ENCODE measurements at places on chromosomes 1 and 21.
A peak's percentile ranks its signal among the peaks of the same experiment; 100 is the strongest.

DNA sequence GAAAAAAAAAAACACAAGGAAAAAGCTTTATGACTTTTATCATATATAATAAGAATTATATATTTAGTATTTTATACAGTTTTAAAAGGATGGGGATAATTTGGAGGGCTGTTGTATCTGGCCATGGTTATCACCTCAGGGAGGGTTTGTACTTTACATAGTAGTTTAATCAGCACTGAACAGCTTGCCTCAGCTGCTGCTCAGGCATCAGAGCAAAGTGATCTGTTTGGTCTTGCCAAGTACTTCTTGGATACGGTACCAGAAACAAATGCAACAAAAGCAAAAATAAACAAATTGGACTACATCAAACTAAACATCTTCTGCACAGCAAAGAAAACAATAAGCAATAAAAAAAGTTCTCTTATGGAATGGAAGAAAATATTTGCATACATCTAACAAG is 2.6 kb upstream of the SPTA1 start:
- no peak for DNase-seq

DNA sequence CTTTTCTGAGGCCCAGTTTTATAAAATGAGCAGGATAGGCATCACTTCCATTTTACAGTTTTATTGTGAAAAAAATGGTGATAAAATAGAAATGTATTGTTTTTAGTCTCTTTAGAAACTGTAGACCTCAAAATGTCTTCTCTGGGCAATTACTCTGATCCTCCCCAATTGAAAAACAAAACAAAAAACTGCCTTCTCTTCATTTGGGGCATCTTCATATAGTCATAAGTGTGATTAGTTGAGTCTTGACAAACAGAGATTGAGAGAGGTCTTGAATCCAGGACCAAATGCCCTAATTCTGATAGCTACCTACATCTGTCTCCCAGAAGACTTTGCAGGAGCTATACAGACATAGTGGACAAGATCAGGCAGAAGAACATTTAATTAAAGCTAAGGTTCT is 62.9 kb downstream of the LRRC8C start:
- no peak for DNase-seq

DNA sequence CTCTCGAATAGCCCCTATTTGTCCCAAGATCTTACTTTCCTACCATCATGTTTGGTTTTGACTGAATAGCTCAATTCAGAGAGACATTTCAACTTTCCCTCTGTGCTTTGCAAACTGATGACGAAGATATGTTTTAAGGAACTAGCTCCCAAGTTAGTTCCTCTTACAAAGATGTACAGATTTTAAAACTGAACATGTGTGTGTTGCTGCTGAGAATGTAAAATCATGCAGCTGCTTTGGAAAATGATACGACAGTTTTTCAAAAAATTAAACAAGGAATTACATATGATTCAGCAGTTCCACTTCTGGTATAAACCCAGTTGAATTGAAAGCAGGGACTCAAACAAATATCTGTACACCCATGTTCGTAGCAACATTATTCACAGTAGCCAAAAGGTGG is 33.6 kb downstream of the KIF26B start:
- DNase-seq = no peak

- DNase-seq = no peak
Measured at GRCh38 chr1:147505568-147505967, 35.7 kb upstream of the BCL9 start.

- DNase-seq = no peak
Measured at GRCh38 chr1:87464022-87464490, 135.4 kb downstream of the LMO4 start.

DNA sequence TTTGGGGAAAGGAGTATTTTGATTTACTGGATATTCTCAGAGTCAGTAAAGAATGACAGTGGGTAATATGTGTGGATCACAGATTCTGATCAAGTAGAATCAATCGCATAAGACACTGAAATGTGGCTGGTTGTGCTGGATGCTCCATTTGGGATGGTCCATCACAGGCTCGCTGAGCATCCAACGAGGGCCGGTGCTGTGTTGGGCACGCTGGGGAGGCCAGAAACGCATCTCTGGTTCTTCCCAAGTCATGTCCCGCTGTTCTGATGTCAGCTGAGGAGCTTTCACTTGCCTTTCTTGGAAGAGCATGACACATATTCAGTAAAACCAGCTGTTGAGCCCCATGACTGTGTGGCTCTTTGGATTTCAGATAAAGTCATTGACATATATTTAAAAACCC is 72.0 kb downstream of the UMODL1 start:
- DNase-seq = no peak

DNA sequence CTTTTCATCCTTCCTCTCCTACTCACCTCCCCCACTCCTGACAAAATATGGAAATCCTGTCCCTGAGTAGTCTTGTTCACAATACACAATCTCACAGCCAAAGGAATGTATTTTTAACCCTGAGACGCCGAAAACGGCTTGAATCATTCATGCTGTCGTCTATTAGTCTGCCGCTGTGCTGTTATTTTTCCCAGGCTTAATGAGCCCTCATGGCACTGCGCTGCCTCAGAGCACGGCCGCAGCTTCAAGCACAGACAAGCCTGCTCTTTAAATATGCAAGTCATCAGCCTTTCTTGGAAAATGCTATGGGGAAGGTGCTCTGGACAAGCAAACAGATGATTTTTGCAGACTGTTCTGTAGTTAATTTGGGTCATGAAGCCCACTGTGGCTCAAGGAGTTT is 302.7 kb downstream of the DISC1 start:
- DNase-seq = no peak

GRCh38 chr1:161044535-161044907 is 1.3 kb downstream of the USF1 start:
- DNase-seq = no peak

DNA sequence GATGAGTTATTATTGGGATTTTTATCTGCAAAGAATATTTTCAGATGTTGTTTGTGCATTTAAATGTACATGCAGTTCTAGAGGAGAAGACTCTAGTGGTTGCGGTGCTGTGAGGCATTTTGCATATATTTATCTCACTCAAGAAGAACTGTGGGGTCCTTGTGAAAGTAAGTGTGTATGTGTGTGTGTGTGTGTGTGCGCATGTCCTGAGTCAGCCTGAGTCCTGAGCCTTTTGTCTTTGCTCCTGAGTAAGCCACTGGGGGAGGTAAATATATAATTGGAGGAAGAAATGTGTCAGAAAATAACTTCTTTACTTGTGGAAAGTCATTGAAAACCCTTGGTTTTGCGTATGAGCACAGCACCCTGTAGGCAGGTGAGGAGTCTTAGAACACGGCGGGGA is 55.6 kb upstream of the CD34 start:
- DNase-seq = no peak

- DNase-seq = no peak
Measured at GRCh38 chr1:3978990-3979325, 78.9 kb upstream of the C1orf174 start.

DNA sequence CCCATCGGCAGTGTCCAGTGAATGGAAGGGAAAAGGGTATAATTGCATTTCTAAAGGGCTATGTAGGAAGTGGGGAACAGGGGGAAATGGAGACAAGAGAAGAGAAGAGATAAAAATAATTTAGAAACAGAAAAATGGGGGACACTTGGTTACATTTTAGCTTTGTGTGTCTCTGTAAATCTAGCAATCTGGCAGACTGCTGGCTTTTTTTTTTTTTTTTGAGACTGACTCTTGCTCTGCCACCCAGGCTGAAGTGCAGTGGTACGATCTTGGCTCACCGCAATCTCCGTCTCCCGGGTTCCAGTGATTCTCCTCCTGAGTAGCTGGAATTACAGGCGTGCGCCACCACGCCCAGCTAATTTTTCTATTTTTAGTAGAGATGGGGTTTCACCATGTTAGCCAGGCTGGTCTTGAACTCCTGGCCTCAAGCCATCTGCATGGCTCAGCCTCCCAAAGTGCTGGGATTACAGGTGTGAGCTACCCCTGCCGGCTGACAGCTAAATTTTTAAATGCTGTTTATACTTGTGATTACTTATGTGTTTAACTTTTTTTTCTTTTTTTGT is 53.4 kb downstream of the AGPAT3 start:
- peak; percentile 5 for DNase-seq

DNA sequence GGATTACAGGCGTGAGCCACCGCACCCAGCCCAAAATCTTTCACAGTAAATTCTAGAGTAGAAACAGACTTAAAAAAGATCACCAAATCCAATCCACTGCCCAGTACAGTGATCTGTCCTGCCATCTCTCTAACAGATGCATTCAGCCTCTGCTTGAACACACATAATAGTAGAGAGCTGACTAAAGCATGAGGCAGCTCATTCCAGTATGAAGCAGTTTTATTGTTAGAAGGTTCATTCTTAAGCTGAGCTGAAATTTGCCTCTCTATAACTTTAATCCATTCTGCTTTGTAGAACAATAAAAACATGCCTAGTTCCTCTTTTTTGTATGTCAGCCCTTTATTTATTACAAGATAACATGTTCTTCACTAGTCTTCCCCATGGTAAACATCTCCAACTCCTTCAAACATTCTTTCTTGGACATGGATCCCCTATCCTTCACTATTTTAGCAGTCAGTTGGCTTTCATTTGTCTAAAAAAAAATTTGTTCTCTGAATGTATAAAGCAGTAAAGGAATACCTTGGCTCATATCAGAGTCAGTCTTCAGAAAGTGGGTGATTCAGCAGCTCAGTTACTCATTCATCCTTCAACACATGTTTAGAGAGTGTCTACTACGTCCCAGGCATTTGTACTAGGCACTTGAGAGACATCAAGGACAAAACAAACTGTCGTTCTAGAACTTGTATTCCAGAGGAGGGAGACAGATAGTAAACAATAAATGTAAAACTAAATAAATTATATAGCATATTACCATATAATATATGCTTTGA is 10.7 kb upstream of the PTBP2 start:
- DNase-seq = no peak

GRCh38 chr21:46248422-46248782 is 19.8 kb upstream of the LSS start:
- no peak for DNase-seq

DNA sequence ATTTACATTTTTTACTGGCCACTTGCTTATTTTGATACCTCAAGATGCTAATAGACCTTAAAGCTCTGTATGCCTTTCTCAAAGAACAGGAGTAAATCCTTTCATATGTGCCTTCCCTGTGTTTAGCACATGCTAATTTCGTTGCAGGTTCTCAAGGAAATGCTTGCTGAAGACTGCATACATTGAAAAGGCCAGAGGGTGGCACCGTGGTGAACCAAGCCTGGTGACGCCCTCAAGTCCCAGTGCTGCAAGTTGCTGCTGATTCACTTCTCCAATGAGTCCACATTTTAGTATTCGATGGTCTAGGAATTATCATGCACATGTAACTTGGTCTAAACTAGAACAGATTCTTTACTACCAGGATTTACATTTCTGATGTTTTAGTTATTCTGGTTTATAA is 94.1 kb downstream of the CLDN17 start:
- DNase-seq = no peak

- no peak for DNase-seq
Measured at GRCh38 chr1:234408757-234409156, 35.5 kb downstream of the COA6 start.

GRCh38 chr1:248793592-248793991 is 32.1 kb downstream of the SH3BP5L start:
- DNase-seq = no peak

DNA sequence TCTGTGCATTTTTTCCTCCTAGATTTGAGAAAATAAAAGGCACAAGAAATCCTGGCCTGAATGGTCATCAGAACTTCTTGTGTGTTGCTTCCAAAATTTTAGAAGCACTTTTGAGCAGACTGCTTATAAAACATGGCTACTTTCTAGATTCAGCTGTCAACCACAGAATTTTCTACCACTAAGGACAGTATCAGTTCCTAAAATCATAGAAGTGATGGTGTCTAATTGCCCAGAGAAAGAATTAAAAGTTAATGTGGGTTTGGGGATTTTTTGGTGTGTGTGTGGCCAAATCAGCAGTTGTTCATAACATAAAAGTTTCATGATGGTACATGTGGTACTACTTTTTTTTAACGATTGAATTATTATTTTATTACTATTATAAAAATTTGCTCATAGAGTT is 171.4 kb upstream of the SNX7 start:
- no peak for DNase-seq

- no peak for DNase-seq
Measured at GRCh38 chr21:26007951-26008498, 162.5 kb downstream of the APP start.

GRCh38 chr1:59436637-59437036 is 139.7 kb downstream of the FGGY start:
- no peak for DNase-seq

DNA sequence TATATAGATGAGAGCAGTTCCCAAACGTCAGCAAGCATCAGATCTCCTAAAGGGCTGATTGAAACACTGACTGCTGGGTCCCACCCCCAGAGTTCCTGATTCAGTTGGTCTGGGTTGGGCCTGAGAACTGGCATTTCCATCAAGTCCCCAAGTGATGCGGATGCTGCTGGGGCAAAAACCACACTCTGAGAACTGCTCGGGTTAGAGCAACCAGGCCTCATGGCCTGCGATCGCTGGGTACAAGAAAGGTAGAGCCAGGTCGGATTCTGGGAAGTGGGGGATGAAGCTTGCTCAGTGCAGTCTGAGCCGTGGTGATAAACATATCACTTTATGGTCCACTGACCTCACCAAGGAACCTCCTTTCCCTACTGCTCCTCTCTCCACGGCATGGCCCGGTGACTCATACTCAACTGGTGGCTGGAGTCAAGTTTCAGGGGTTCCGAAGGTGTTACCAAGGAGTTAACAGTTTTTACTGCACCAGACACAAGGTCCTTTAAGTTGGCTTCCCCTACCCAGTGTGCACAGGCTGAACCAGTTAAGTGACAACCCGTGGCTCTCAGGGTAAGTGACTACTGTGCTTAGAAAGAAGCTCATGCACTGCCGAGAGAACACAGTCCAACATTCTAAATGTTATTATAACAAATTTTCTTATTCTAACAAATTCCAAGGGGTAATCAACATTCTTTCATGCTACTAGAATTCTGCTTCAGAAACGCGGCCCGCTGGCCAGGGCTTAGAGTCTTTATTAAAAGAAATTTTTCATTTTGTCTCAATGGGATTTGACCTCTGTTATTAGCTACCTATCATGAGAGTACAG is 153.5 kb downstream of the TGFBR3 start:
- no peak for DNase-seq

DNA sequence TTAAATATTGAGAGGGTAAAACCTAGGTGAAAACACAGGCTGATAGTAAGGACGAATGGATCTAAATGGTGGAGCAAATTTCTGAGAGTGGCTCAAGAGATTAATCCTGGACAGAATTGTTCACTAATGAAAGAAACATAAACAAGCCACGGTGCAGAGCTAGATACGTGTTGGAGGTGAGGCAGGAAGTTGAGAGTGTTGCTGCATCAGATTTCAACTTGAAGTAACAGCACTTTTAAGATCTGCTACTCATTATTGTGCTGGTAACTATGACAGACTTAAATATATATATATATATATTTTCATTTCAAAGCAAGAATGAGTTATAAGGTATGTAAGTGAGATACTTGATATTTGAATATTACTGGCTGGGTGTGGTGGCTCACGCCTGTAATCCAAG is 64.9 kb downstream of the PTGS2 start:
- DNase-seq = no peak

GRCh38 chr1:85660541-85660940 is 47.7 kb downstream of the ZNHIT6 start:
- DNase-seq = no peak

- no peak for DNase-seq
Measured at GRCh38 chr1:67465375-67465774, 35.2 kb upstream of the SERBP1 start.

Data from left ventricle myocardium inferior (tissue), 1 donor.